ENCODE measurements at places on chromosomes 5 and 9. TPM values are rescaled to one million over a fixed set of nuclear protein-coding genes. Genes with fewer than 3 reads are reported as not detected.

Gene RFX3
- 0.58 TPM for total RNA-seq

Gene RALGDS
- total RNA-seq: 14.6 TPM

Gene PCAT7
- total RNA-seq: under 0.01 TPM

Gene LHX3
- total RNA-seq: not detected

Gene NADK2
- 23.8 TPM for total RNA-seq

Gene FCN1
- total RNA-seq: not detected

Gene TNC
- 1.2 TPM for total RNA-seq

Gene VCAN
- total RNA-seq: 206 TPM
